Activated CD8-positive, alpha-beta memory T cell treated with anti-CD3 and anti-CD28 coated beads, Interleukin-2, amount 10 ng/mL, durations not matched to agents 7 days and 5 days (primary cell): ENCODE measurements at places on chromosomes 1 and 21. TPM values are rescaled to one million over a fixed set of nuclear protein-coding genes. Genes with fewer than 3 reads are reported as not detected.
A peak's percentile ranks its signal among the peaks of the same experiment; 100 is the strongest.

The SAMD11 gene
- 0.61 TPM for total RNA-seq

DNA sequence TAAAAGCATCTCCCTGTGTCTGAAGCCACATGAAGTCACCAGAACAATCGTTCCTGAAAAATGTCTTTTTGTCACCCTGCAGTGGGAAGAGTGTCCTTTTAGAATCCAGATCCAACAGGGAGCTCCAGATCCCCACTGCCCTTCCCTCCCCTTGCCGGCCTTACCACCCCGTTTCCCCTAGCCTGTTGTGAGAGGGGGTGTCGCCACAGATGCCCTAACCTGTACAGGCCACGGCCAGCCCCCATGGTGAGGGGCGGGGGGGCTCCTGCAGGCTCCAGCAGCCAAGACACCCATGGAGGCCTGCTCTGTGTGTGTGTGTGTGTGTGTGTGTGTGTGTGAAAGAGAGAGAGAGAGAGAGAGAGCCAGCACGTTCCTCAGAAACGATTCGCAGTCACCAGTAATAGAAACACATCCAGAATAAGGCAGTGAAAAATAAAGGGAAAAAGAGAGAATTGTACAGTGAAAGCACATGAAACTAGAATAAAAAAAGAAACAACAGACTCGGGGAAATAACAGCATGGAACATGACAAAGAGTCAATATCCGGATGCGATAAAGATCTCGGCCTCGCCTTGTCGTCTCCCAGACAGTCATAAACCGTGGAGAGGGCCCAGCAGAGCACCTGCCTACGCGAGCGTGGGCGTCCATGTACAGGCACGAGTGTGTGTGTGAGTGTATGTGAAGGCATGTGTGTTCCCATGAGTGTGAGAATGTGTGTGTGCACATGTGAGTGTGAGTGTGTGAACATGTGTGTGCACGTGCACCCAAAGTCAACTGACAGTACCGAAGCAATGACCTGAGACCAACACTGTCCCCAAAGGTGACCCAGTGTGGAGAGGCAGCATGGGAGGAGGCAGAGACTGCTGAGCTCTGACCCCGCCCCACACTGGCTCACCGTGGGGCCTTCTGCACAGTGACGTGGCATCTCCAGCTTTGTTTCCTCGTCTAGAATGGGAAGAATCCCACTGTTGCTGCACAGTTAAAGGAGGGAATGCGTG lies 303.8 kb downstream of the NPHP4 start:
- H3K27ac ChIP-seq = no peak overlapping the region
- peaks cover 4% of the 10 kb centered on the region for H3K4me1 ChIP-seq
- H3K4me3 ChIP-seq = no peak overlapping the region
- H3K36me3 ChIP-seq = no peaks in the 10 kb centered on the region

DNA sequence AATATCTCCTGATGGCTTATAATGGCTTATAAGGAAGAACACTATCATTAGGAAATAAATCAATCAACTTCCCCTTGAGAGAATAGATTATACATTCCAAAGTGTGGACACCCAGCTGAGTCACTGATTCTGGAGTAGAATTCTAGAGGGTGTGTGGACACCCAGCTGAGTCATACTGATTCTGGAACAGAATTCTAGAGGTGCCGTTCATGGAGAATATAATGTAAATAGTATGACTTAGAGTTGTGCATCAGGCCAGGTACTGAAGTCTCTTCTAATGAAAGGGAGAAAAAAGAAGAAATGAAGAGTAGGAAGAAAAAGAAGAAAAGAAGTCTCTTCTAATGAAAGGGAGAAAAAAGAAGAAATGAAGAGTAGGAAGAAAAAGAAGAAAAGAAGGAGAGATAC lies 2.4 kb upstream of the USP33 start:
- no peak for DNase-seq
- H3K27ac ChIP-seq = no peak overlapping the region
- no peaks in the 10 kb centered on the region for H3K27me3 ChIP-seq
- peaks cover 15% of the 10 kb centered on the region for H3K4me1 ChIP-seq

DNA sequence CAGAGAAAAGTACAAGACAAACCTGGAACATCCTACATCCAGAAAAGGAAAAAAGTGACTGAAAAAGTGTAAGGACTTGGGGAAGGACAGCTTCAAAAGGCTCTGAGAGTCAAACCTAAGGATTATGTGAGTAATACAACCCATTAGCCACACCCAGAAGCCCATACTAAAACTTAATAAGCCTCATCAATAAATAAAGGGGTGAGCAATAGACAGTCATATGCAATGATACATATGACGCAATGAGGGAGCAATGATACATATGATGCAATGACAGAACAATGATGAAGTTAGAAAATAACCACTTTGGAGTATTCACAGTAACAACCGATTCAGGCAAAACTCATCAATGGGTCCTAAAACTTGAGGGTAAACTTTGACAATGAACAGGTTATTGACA lies 50.1 kb downstream of the BRWD1 start:
- H3K27me3 ChIP-seq = no peaks in the 10 kb centered on the region
- peaks cover 44% of the 10 kb centered on the region for H3K36me3 ChIP-seq
- H3K4me1 ChIP-seq = no peaks in the 10 kb centered on the region
- no peak for DNase-seq
- H3K4me3 ChIP-seq = no peak overlapping the region

The PRKAA2 gene
- total RNA-seq = not detected

DNA sequence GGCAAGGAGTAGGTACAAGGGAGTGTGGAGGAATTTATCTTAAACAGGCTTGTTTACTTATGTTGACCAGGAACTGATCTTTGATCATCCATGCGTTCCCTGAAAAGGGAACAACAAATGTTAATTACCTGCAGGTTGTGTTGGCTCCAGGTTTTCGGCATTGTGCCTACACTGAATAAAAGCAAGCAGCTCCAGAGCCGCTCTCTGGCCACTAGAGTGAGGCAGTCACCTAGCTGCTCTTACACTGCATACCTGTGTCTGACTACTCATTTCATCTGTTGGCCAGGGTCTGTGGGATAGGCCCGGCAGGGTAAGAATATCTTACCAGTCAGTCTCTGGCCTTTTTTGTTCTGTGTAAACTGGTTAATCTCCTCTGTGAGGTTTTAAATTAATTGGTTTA lies 183.6 kb downstream of the HFM1 start:
- no peak overlapping the region for H3K4me3 ChIP-seq
- H3K36me3 ChIP-seq = no peaks in the 10 kb centered on the region
- H3K4me1 ChIP-seq = no peaks in the 10 kb centered on the region
- H3K27ac ChIP-seq = no peak overlapping the region
- no peak for DNase-seq
- H3K27me3 ChIP-seq = no peaks in the 10 kb centered on the region

- peaks cover 12% of the 10 kb centered on the region for H3K27me3 ChIP-seq
- H3K4me1 ChIP-seq = peaks cover 8% of the 10 kb centered on the region
- H3K36me3 ChIP-seq = no peaks in the 10 kb centered on the region
These were observed 7.6 kb upstream of the ERG start for GRCh38 chr21:38505654-38506523.

GRCh38 chr1:96634883-96635282 lies 86.7 kb upstream of the PTBP2 start:
- H3K4me1 ChIP-seq = no peaks in the 10 kb centered on the region
- no peak overlapping the region for H3K4me3 ChIP-seq
- no peaks in the 10 kb centered on the region for H3K36me3 ChIP-seq

- no peak for DNase-seq
- H3K4me1 ChIP-seq = peaks cover 41% of the 10 kb centered on the region
- peak overlapping the region; percentile 48 for H3K27ac ChIP-seq
- no peaks in the 10 kb centered on the region for H3K27me3 ChIP-seq
- H3K36me3 ChIP-seq = peaks cover 33% of the 10 kb centered on the region
These were observed 10.2 kb downstream of the DDI2 start for GRCh38 chr1:15627343-15627988.

DNA sequence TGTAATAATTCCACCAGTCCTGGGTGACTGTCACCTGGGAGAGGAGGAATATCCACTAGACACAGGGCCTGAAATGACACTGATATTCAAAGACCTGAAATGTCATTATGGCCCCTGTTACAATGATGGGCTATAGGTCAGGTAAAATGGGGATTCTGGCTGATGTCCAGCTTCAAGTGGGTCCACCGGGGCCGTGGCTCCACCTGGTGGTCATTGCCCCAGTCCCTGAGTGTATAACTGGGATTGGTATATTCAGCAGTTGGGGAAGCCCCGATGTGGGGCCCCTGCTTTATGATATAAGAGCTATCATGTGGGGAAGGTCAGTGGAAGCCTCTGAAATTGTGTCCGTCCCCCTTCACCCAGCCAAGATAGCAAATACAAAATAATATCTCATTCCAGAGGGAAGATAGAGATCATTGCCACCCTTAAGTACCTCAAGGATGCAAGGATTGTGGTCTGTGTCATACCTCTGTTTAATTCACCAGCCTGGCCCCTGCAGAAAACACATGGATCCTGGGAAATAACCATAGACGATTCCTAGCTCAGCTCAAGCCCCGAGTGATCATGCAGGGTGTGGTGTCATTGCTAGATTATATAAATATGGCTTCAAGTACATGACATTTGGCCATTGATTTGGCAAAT lies 19.4 kb downstream of the PLEKHO1 start:
- H3K4me1 ChIP-seq = peaks cover 19% of the 10 kb centered on the region

The ZNF695 gene
- total RNA-seq = 0.82 TPM

The FMO3 gene
- total RNA-seq = not detected

DNA sequence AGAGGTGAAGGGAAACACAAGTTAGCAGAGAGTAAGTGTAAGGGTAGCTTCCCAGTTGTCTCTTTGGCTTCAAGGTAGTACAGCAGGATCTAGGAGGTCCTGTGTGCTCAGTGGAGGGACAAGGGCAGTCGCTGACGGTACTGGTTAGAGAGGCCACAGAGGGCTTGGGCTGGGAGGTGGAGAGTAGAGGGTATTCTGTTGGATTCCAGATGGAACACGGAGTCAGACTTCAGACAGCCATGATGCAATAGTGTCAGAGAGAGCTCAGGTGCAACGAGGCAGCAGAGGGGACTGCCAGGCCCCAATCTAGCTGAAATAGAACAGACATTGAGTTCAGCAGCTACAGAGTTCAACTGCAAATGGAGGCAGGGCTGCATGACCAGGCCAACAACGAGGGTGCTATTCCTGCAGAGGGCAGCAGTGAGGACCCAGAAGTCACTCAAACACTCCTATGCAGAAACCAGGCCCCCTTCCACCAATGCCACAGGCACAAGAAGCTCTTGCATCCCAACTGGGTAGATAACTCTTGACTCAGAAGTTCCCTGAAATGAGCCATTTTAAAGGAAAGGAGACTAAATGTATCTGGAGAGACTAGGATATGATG lies 325.0 kb upstream of the ESRRG start:
- H3K27ac ChIP-seq = no peak overlapping the region
- no peaks in the 10 kb centered on the region for H3K36me3 ChIP-seq
- DNase-seq = no peak

The SDC3 gene
- not detected for total RNA-seq

DNA sequence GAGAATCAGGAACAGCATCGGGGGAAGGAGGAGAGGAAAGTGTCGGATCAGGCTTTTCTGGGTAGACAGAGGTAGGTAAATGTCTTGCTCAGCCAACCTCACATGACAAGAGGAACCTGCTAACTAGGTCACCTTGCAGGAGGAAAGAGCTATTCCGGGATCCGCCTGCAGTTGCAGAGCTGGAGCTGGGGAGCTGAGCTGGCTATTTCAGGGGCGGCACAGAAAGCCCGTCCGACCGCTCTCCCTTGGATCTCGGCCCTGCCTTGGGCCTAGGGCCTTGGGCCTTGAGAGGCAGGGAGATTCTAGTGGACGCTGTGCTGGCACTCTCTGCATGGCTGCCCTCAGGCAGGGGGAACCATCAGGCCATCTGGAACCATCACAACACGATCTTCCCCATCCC lies 56.5 kb upstream of the CTPS1 start:
- H3K27me3 ChIP-seq = no peaks in the 10 kb centered on the region
- no peak overlapping the region for H3K4me3 ChIP-seq
- DNase-seq = no peak
- no peaks in the 10 kb centered on the region for H3K4me1 ChIP-seq
- H3K36me3 ChIP-seq = no peaks in the 10 kb centered on the region

DNA sequence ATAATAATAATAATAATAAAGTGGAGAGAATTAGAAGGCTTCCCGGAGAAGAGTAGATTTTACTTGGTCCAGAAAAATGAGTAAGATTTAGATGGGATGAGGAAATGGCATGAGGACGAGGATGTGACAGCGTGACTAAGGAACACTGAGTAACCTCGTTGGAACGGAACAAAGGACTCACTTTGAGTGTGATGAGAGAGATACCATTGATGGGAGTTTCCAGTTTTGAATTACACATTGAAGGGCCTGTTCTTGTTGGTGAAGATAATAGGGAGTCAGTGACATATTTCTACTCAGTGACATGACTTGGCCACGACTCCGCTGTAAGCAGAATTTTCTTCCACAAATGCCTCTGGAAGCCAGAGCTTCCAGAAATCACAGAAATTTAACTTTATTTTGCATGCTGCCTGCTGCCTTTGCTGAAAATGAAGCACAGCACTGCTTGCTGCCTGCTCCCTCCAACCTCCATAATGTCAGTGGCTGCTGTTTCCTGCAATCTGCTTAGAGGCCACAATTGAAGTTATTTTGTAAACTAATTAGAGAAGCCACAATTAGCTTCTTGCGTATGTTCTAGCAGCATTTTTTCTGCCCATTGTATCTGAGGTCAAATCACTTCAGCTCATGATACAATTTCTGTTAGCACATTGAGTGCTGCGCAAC lies 33.7 kb upstream of the FBXO28 start:
- no peak overlapping the region for H3K27ac ChIP-seq
- no peak overlapping the region for H3K4me3 ChIP-seq
- DNase-seq = no peak
- peaks cover 24% of the 10 kb centered on the region for H3K27me3 ChIP-seq
- H3K36me3 ChIP-seq = no peaks in the 10 kb centered on the region

DNA sequence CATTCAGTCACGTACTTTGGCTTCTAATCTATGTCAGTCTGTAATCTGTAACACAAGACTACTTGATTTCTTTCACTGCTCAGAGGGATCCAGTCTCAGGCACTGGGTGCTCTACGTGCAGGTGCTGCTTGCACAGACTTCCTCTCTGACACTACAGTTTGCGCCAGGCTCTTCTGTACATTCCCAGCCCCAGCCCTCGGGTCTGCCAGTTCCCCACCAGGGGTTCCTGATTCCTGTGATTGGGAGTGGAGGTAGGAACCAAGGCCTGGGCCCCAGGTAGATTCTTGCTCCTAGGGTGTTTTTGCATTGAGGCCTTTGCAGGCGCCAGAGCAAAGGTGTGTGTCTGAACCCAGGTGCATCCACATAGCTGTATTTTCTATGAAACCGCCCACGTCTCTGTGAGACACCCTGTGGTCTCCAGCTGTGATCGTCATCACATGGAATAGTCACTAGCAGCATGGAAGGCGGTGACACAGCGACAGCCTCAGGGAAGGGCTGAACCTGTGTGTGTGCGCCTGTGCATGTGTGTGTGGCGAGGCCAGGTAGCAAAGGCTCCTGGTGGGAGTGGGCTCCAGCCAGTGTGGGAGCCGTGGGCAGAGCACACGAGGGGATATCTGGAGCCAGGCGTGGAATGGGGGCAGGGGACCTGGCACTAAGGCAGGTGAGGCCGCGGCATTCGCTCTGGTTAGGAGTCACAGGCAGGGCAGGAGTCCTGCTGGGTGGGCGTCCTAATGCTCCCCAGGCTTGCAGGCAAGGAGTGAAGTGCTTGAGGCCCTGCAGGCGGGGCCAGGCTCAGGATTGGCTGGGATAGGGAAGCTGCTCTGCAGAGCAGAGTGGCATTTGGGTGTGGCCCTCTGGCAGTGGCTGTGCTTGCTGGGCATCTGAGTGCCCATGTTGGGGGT lies 5.2 kb downstream of the GJC2 start:
- no peaks in the 10 kb centered on the region for H3K36me3 ChIP-seq
- no peak overlapping the region for H3K27ac ChIP-seq
- H3K4me1 ChIP-seq = peaks cover 21% of the 10 kb centered on the region
- H3K27me3 ChIP-seq = no peaks in the 10 kb centered on the region
- no peak for DNase-seq

GRCh38 chr1:42085596-42085995 lies 67.6 kb upstream of the GUCA2B start:
- no peak for DNase-seq
- no peak overlapping the region for H3K27ac ChIP-seq
- peaks cover 36% of the 10 kb centered on the region for H3K27me3 ChIP-seq
- H3K36me3 ChIP-seq = peaks cover 2% of the 10 kb centered on the region
- H3K4me1 ChIP-seq = no peaks in the 10 kb centered on the region
- H3K4me3 ChIP-seq = no peak overlapping the region
